ENCODE measurements at places on chromosomes 7 and 10. TPM values are rescaled to one million over a fixed set of nuclear protein-coding genes. Genes with fewer than 3 reads are reported as not detected.

GRCh38 chr10:122475100-122475499 lies 13.7 kb downstream of the HTRA1 start:
- no peak for DNase-seq

DNA sequence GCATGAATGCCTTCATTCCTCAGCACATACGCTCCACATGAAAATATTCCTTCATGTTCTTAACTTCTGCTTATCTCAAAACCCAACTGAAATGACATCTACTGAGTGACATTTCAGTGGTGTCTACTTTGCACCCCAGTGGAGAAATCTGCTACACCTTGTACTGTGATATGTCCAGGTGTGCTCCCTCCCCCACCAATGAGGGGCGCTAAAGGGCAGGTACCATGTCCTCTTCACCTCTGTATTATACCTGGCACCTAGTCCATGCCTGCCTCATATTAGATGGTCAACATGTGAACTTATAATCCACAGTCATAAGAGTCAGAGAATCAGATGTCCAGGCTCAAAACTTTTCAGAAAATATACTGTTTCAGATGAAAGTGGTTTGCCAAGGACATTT lies 2.1 kb downstream of the PAXIP1 start:
- peak; percentile 22 for DNase-seq

- peak; percentile 49 for DNase-seq
Observed at GRCh38 chr10:24951201-24952142, 934 bp downstream of the PRTFDC1 start.

GRCh38 chr10:100509241-100509840 lies 10.3 kb downstream of the SEC31B start:
- no peak for DNase-seq

- no peak for DNase-seq
Observed at GRCh38 chr7:132117181-132117580, 459.1 kb downstream of the PLXNA4 start.

- DNase-seq, result no peak
Observed at GRCh38 chr7:13797545-13797944, 191.9 kb downstream of the ETV1 start.

DNA sequence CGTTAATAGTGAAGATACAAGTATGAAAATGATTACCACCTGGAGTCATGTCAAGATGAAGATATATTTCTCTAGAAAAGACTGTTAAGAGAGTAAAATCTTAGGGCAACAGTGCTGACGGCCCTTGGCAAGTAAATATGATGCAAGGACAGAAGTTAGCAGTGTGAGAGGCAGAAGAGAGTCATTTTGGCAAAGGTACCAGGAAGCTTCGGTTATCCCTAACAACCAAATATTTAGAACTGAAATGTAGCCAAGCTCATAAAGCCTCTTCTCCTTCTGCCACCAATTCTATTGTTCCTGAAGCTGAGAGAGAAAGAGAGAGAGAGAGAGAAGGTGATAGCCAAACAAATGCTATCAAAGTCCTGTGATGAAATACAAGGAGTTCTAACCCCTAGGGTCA lies 109.6 kb downstream of the MACC1 start:
- no peak for DNase-seq

DNA sequence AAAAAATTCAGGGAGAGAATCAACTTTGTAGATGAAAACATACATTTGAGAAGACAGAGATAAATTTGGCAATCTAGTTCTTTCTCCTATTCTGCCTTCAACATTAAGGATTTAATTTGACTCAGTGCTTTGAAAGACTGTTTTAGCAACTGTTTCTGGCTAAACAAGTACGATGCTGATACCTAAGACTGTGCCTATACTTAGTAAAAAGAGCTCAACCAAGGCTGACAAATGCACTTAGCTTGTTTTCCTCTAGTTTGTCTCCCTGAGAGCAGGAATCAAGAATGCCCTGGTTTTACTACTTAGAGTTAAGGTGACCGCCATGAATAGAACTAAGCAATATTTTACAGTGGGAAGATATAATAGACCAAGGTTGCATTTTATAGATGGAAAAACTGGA lies 49.5 kb downstream of the NRP1 start:
- DNase-seq, result no peak

TMEM184A gene
- 151 TPM for total RNA-seq

EBF3 gene
- 0.95 TPM for total RNA-seq

PVRIG gene
- 2.2 TPM for total RNA-seq

BTBD16 gene
- total RNA-seq, result not detected

IDI2 gene
- total RNA-seq, result not detected

CRHR2 gene
- not detected for total RNA-seq
